Effector memory CD8-positive, alpha-beta T cell (primary cell): ENCODE measurements at places on chromosomes 5 and 9.

DNA sequence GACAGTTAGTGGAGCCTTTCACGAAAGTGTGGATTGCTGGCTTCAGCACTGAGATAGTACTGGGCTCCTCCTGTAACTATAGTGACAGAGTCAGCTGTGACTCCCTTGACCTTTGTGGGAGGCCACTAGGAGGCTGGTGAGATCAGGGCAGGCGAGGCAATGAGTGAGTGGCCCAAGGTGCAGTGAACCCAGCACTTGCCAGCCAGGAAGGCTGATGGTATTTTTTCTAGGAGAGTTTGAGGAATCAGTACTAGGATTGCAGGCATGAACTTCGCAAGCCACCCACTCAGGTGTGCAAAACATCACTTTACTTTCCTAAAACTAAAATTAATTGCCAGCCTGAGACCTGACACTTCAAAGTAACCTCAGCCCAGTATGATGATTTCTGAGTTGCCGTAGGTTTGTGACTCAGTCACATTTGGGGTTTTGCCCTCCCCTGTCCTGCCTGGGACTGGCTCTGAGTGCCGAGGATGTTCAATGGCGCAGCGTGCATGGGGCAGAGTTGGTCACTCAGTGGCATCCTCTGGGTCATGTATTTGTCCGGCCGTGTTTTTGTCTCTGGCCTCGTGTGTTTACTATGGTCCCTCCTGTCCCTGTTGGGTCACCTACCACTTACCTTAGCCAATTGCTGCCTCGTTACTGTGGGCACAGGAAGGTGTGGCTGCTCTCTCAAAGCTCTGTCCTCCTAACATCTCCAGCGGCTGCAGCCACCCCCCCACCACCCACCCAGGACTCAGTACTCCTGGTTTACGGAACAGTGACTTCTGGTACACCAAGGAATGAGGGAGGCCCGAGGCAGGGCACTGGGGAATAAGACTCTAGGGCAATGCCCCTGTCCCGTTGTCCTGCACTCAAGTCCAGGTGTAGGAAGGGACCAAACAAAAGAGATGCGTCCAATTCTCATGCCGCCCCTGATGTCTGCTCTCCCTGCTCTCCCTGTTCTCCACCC, 67.2 kb downstream of the IL31RA start:
- H3K4me1 ChIP-seq: peaks cover 7% of the 10 kb centered on the region
- H3K36me3 ChIP-seq: no peaks in the 10 kb centered on the region
- H3K4me3 ChIP-seq: no peak overlapping the region
- no peak for DNase-seq
- no peaks in the 10 kb centered on the region for H3K27me3 ChIP-seq
- H3K27ac ChIP-seq: no peak overlapping the region

GRCh38 chr5:32837211-32837610, 126.1 kb downstream of the NPR3 start:
- no peak overlapping the region for H3K4me3 ChIP-seq
- DNase-seq: no peak
- no peaks in the 10 kb centered on the region for H3K4me1 ChIP-seq

GRCh38 chr5:65144136-65144871, 337.4 kb downstream of the ADAMTS6 start:
- H3K4me3 ChIP-seq: no peak overlapping the region
- peaks cover 7% of the 10 kb centered on the region for H3K27me3 ChIP-seq
- no peak overlapping the region for H3K27ac ChIP-seq
- DNase-seq: no peak
- no peaks in the 10 kb centered on the region for H3K4me1 ChIP-seq
- peaks cover 3% of the 10 kb centered on the region for H3K36me3 ChIP-seq

- DNase-seq: no peak
- peaks cover 15% of the 10 kb centered on the region for H3K27me3 ChIP-seq
- H3K4me3 ChIP-seq: no peak overlapping the region
- H3K36me3 ChIP-seq: peaks cover 5% of the 10 kb centered on the region
- peaks cover 26% of the 10 kb centered on the region for H3K4me1 ChIP-seq
Measured at GRCh38 chr9:88920645-88921044, 70.6 kb upstream of the S1PR3 start.

DNA sequence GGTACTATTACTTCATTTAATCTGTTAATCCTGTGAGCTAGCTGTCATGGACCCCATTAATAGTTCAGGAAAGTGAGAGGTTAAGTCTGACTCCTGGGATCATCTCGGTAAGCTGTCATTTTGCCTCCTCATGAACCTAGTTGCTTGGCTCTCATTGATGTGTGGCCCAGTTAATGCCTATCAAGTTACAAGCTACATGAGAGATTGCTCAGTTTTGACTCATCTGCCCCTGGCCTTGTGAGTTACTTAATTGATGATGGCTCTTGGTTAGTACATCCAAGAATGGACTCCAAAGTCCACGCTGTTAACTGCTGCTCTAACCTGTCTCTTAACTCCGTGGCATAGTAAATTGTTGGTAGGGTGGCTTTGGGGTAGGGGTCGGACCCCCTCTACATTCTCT, 23.9 kb downstream of the LARP1 start:
- peaks cover 62% of the 10 kb centered on the region for H3K4me1 ChIP-seq
- no peaks in the 10 kb centered on the region for H3K27me3 ChIP-seq
- peaks cover 10% of the 10 kb centered on the region for H3K36me3 ChIP-seq
- DNase-seq: no peak

DNA sequence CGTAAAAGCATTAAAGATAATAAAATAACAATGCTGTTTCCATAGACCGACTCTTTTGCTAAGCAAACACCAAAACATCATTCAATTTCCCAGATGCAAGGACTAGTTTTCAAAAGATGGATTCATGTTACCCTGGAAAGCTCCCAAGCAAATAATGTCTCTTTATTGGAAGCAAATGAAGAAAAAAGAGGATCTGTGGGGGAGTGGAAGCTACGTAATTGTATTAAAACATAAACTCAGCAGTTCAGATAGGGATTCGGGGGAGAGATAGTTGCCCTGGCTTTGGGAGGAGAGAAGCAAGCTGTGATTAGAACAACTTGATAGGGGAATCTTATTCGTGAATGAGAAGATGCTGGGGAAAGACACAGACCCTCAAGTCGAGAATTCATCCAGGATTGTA, 491.0 kb upstream of the CLINT1 start:
- no peak overlapping the region for H3K27ac ChIP-seq
- no peak overlapping the region for H3K4me3 ChIP-seq
- no peaks in the 10 kb centered on the region for H3K27me3 ChIP-seq
- H3K36me3 ChIP-seq: no peaks in the 10 kb centered on the region
- no peak for DNase-seq

- DNase-seq: no peak
- H3K36me3 ChIP-seq: no peaks in the 10 kb centered on the region
- no peak overlapping the region for H3K27ac ChIP-seq
- H3K4me3 ChIP-seq: no peak overlapping the region
Measured at GRCh38 chr9:38443181-38443580, 18.9 kb upstream of the IGFBPL1 start.
